ENCODE measurements at places on chromosomes 5 and 9. TPM values are rescaled to one million over a fixed set of nuclear protein-coding genes. Genes with fewer than 3 reads are reported as not detected.

INSL4 gene
- polyA plus RNA-seq: not detected

LRRTM2 gene
- 6.1 TPM for polyA plus RNA-seq

XPA gene
- 32.3 TPM for polyA plus RNA-seq

TTC23L gene
- 5.1 TPM for polyA plus RNA-seq

KCNIP1 gene
- 13.8 TPM for polyA plus RNA-seq

GABRA6 gene
- 2.2 TPM for polyA plus RNA-seq

IL13 gene
- polyA plus RNA-seq: 0.25 TPM

SLC36A3 gene
- polyA plus RNA-seq: not detected

IL5 gene
- polyA plus RNA-seq: not detected

TSSK1B gene
- not detected for polyA plus RNA-seq

TEK gene
- not detected for polyA plus RNA-seq

NCS1 gene
- polyA plus RNA-seq: 73.3 TPM

PCDHB9 gene
- 4.9 TPM for polyA plus RNA-seq

CCL27 gene
- polyA plus RNA-seq: 2.9 TPM

MTAP gene
- 7.7 TPM for polyA plus RNA-seq

C5orf52 gene
- polyA plus RNA-seq: not detected

C1QTNF2 gene
- not detected for polyA plus RNA-seq

IPPK gene
- 36.0 TPM for polyA plus RNA-seq

LCN2 gene
- polyA plus RNA-seq: not detected

PCSK1 gene
- 21.7 TPM for polyA plus RNA-seq

PLPPR1 gene
- 135 TPM for polyA plus RNA-seq

GKAP1 gene
- polyA plus RNA-seq: 6.9 TPM

CCDC187 gene
- not detected for polyA plus RNA-seq

PPP1R26 gene
- polyA plus RNA-seq: 20.1 TPM

NUTM2G gene
- polyA plus RNA-seq: 0.18 TPM

SLCO4C1 gene
- polyA plus RNA-seq: 0.12 TPM

TRIM52 gene
- polyA plus RNA-seq: 47.7 TPM

IFNA14 gene
- not detected for polyA plus RNA-seq

ADAMTS2 gene
- 0.61 TPM for polyA plus RNA-seq

CYLC2 gene
- polyA plus RNA-seq: not detected

SPINK6 gene
- not detected for polyA plus RNA-seq

FBLL1 gene
- polyA plus RNA-seq: 79.6 TPM

CNTNAP3 gene
- 7.6 TPM for polyA plus RNA-seq

NR5A1 gene
- 2.4 TPM for polyA plus RNA-seq

NEK6 gene
- polyA plus RNA-seq: 3.8 TPM

IL33 gene
- not detected for polyA plus RNA-seq

NFIB gene
- polyA plus RNA-seq: 0.18 TPM

SLC25A48 gene
- 1.0 TPM for polyA plus RNA-seq
